ENCODE measurements at places on chromosomes 7 and 10.
A peak's percentile ranks its signal among the peaks of the same experiment; 100 is the strongest.

DNA sequence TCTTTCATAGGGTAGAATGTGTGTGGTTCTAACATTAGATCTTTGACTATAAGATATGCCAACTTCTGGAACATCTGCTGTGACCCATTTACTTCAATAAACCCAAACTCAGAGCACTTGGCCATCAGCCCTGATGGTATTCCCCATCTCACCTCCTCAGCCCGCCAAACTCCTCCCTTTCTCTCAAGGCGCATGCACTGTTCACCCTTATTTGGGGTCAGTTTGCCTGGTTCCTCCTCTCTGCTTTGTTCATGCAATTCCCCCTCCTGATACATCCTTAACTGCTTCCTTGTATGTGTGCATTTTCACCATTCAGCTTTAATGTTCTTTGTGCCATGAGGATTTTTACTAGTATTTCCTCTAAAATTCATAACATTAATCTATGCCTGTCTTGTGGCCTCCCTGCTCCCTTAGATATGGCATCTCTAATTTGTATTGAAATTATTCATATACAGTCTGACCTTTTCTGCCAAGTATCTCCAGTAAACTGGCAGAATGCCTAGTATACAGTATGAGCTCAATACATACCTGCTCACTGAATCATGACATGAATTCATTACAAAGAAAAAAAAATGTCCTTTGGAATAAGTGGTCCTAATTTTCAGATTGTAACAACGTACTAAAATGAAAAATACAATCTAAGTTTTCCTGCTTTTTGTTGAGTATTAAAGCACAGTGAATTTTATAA lies 336.8 kb upstream of the IGFBP3 start:
- peak; percentile 96 for DNase-seq
- peak overlapping the region; percentile 22 for H3K27ac ChIP-seq
- H3K36me3 ChIP-seq: no peaks in the 10 kb centered on the region
- H3K27me3 ChIP-seq: no peaks in the 10 kb centered on the region

GRCh38 chr7:135930565-135931461 lies 46.3 kb downstream of the MTPN start:
- peaks cover 25% of the 10 kb centered on the region for H3K4me1 ChIP-seq
- peak overlapping the region; percentile 29 for H3K4me3 ChIP-seq
- H3K27ac ChIP-seq: peak overlapping the region; percentile 96
- peak; percentile 93 for DNase-seq
- H3K27me3 ChIP-seq: no peaks in the 10 kb centered on the region
- 0 out of 2 replicates have a peak, but pooled peaks cover 20% of the 10 kb centered on the region for H3K36me3 ChIP-seq

GRCh38 chr7:46603296-46603752 lies 682.3 kb upstream of the IGFBP3 start:
- H3K4me1 ChIP-seq: peaks cover 20% of the 10 kb centered on the region
- no peak overlapping the region for H3K27ac ChIP-seq
- H3K4me3 ChIP-seq: no peak overlapping the region
- no peak for DNase-seq

- no peak overlapping the region for H3K27ac ChIP-seq
- no peaks in the 10 kb centered on the region for H3K4me1 ChIP-seq
- H3K36me3 ChIP-seq: no peaks in the 10 kb centered on the region
- no peak for DNase-seq
Observed at GRCh38 chr7:70494225-70495032, 637.5 kb upstream of the GALNT17 start.

GRCh38 chr7:128135159-128135514 lies 103.9 kb upstream of the LRRC4 start:
- no peak for DNase-seq
- 0 out of 2 replicates have a peak, but pooled peaks cover 3% of the 10 kb centered on the region for H3K4me1 ChIP-seq
- no peaks in the 10 kb centered on the region for H3K36me3 ChIP-seq
- peaks cover 77% of the 10 kb centered on the region for H3K27me3 ChIP-seq
- peak overlapping the region; percentile 72 for H3K4me3 ChIP-seq

GRCh38 chr7:26454180-26454579 lies 162.5 kb downstream of the SNX10 start:
- peaks cover 9% of the 10 kb centered on the region for H3K4me1 ChIP-seq
- no peaks in the 10 kb centered on the region for H3K36me3 ChIP-seq
- peak; percentile 42 for DNase-seq

- H3K4me3 ChIP-seq: no peak overlapping the region
- H3K4me1 ChIP-seq: no peaks in the 10 kb centered on the region
Observed at GRCh38 chr10:60856405-60856804, 78.1 kb downstream of the CDK1 start.

- H3K4me1 ChIP-seq: no peaks in the 10 kb centered on the region
- no peak overlapping the region for H3K27ac ChIP-seq
- DNase-seq: no peak
- H3K27me3 ChIP-seq: no peaks in the 10 kb centered on the region
- H3K4me3 ChIP-seq: no peak overlapping the region
- no peaks in the 10 kb centered on the region for H3K36me3 ChIP-seq
Observed at GRCh38 chr7:36929791-36930190, 205.5 kb upstream of the AOAH start.

GRCh38 chr7:12517451-12517850 lies 53.1 kb upstream of the SCIN start:
- peaks cover 30% of the 10 kb centered on the region for H3K27me3 ChIP-seq
- DNase-seq: no peak
- no peak overlapping the region for H3K27ac ChIP-seq
- H3K36me3 ChIP-seq: no peaks in the 10 kb centered on the region
- no peaks in the 10 kb centered on the region for H3K4me1 ChIP-seq

Data from GM23248 (cell line).